ENCODE measurements at places on chromosomes 12 and 14.

DNA sequence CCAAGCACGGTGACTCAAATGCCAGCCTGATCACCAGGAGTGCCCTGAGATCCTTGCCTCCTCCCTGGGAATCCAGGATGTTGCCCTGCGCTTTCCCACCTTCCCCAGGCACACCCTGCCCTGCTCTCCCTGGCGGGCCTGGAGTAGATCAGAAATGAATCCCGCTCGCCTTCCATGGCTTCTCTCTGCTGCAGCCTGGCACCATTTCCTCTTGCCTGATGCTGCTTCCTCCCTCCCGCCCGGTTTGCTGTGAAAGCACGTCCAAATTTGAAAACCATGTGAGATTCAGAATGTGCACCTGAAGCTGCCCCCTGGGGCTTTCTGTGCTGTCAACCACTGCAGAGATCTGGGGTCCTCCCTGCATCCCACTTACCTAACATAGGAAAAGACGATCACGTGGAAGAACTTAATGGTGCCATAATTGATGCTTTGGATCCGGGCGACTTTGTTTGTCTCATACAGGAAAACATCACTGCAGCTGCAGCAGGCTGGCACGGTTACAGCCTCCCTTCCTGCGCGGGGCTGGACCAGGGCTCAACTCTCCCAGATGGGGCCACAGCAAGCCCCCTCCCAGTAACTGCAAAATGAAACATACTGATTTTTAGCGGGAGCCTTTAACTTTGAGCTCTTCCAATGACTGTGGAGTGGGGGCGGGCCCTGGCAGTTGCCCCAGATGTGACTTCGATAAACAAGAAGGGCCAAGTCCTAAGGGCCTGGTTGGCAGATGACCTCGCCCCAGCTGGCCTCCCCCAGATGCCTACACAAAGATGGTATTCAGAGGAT lies 24.9 kb upstream of the C12orf76 start:
- peak; percentile 29 for DNase-seq

- no peak for DNase-seq
Observed at GRCh38 chr12:128729628-128730121, 94.1 kb downstream of the SLC15A4 start.

- DNase-seq = no peak
Observed at GRCh38 chr14:94979891-94980290, 177.4 kb downstream of the DICER1 start.

GRCh38 chr12:132506328-132507160 lies 16.6 kb downstream of the FBRSL1 start:
- no peak for DNase-seq

- no peak for DNase-seq
Observed at GRCh38 chr14:94646481-94646880, 34.3 kb downstream of the SERPINA3 start.

DNA sequence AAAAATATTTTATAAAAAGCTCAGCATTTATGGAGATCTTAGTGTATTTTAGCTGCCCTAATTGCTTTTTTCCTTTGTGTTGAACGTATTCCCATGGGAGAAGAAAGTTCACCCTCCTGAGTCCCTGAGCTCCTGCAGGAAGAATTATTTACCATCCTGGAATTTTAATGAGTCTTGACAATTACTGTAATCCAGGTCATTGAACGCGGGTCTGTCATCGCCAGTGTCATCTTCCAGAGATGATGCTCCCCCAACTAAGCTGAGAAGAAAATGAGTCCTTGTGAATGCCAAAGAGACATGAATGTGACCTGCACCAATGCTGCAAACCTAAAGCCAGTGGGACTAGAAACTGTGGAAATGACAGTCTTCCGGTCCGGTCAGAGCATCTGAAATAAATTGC lies 129.5 kb downstream of the FBXL14 start:
- no peak for DNase-seq

- DNase-seq = no peak
Observed at GRCh38 chr12:1059162-1059561, 68.1 kb downstream of the ERC1 start.

- DNase-seq = no peak
Observed at GRCh38 chr12:29110506-29111442, 38.3 kb upstream of the FAR2 start.

GRCh38 chr12:108299980-108300696 lies 39.0 kb downstream of the CMKLR1 start:
- DNase-seq = no peak

GRCh38 chr12:119115296-119115905 lies 63.3 kb upstream of the HSPB8 start:
- peak; percentile 55 for DNase-seq

DNA sequence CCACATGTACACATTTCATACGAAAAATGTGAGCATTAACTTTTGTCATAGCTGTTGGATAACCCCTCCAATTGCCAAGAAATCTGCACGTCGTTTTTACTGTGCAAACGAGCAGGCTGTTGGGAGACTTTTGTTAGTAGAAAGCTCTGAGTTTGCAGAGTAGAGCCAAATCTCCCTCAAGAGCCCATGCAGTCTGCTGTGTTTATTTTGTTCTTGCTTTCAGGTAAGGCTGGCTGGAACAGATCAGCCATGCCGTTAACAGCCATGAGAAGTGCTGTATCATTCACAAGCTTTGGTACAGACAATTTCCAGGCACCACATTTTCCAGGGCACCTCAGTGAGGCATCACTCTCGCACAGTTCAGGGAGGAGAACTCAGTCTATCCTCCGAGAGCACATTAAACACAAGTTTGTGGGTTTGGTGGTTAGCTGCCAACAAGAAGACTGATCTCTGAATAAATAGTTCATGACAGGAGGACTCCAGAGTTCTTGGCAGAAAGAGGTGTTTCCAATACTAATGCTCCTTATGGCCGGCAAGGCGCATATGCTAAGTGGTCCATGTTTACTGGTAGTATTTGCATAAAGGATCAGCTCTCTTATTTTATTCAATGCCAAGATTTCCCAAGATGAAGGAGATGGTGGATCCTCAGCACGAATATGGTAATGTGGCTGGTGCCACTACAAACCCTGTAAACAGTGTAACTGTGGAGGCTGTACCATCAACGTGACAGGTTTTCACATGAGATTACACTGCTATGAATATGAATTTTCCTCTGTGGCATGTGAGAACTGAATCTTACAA lies 30.3 kb upstream of the PELI2 start:
- no peak for DNase-seq

DNA sequence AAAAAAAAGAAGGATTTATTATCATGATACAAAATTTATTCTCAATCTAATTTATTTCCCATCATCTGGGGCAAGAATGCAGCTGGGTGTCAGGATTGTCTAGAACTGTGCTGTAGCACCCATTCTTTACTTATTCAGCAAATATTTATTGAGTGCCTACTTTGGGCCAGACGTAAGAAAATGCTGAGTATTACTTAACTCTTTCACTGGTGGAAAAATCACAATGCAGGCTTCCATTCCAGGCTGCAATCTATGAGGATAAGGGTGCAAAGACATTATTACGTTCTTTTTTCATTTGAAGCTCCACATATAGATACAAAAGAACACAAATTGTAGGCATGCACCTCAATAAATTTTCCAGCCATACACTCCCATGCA lies 86.0 kb upstream of the CDKN3 start:
- no peak for DNase-seq

- no peak for DNase-seq
Observed at GRCh38 chr14:53929871-53930715, 26.5 kb downstream of the BMP4 start.

GRCh38 chr14:50812856-50813543 lies 18.0 kb downstream of the NIN start:
- DNase-seq = no peak

- no peak for DNase-seq
Observed at GRCh38 chr12:4401117-4401516, 21.6 kb upstream of the FGF23 start.

DNA sequence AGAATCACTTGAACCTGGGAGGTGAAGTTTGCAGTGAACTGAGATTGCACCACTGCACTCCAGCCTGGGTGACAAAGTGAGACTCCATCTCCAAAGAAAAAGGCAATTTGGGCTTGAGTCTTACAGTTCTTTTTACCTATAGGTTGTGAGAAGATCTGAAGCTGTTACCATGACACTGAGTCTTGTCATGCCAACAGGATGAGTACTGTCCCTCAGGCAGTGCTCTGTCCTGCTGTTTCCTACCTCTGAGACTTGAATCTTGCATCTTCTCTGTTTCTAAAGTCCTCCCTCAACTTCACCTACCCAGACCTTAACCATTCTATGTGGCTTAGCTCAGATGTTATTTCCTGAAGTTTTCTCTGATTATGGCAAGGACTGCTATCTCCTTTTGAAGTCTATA lies 400.8 kb upstream of the PRICKLE1 start:
- DNase-seq = no peak

DNA sequence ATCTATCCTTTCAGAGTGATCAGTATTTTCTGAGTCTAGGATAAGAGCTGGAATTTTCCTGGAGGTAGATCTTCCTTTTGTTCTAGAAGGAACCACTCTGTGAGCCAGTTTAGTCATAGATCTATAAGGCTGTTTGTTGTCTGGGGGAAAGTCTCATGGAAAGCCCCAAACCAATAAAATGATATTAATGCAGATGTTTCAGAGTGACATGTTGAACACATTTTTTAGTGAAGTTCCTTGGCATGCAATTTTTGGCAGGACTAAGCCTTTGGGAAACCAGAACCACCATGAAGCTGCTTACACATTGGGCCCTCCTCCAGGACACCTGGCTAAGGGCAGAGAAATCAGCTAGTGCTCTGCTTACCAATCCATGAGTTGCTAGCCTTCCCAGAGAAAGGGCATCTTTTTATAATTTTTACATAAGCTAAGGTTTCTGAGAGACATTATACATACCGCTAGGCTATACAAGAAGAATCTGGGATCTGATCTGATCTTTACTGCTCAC lies 101.5 kb upstream of the PCED1B start:
- no peak for DNase-seq

GRCh38 chr12:79162948-79163347 lies 298.4 kb downstream of the SYT1 start:
- no peak for DNase-seq

- DNase-seq = no peak
Observed at GRCh38 chr14:68741839-68742470, 50.9 kb downstream of the ZFP36L1 start.

DNA sequence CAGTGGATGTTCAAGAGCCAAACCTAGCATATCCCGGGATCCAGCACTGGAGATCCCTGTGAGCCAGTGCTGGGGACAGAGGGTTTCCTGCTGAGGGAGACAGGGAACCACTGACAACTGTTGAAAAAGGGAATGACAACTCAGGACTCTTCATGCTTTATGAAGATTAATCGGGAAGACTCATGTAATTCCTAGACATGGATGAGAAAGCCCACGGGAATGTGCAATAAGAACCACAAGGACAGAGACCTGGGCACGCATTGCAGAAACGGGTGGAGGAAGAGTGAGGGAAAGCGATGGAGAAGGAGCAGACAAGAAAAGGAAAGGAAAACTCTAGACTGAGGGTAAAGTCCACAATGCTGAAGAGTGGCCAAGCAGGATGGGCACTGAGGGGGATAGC lies 296.0 kb downstream of the PCNX1 start:
- no peak for DNase-seq

DNA sequence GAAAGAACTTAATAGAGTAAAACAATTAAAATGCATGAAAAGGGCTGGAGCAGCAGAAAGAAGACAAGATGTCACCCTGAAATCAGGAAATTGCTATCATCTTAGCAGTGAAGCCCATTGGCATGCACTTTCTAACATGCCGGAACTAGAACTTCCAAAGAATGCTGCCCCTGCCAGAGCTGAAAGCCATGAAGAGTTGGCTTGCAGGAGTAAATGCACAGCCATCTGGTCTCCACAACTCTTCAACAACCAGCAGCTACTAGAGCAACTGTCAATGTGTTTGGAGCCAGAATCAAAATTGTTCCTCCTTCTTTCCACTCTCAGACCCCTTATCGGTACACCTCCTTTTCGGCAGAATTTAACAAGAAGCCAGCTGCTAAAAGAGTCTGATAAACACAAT lies 414.1 kb downstream of the KCNH5 start:
- DNase-seq = no peak

DNA sequence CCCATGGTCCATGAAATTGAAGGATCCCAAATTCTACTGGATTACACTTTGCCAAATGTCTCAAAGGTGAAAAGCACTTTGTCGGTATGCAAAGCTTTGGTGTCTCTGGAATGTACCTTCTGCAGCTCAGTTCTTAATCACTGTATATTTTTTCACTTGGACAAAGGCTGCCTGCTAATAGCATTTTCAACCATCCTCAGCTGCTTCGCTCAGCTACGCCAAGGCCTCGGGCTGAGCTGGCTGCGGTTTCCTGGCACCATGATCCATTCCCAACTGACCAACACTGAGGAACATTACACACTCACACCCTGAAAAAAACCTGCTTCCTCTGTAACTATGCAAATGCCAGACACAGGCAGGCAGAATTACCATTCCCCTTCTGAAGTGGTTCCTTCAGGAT lies 335.2 kb downstream of the DPF3 start:
- no peak for DNase-seq

GRCh38 chr14:96751505-96751904 lies 45.7 kb upstream of the VRK1 start:
- DNase-seq = no peak

- no peak for DNase-seq
Observed at GRCh38 chr14:29419736-29420135, 507.9 kb downstream of the PRKD1 start.

DNA sequence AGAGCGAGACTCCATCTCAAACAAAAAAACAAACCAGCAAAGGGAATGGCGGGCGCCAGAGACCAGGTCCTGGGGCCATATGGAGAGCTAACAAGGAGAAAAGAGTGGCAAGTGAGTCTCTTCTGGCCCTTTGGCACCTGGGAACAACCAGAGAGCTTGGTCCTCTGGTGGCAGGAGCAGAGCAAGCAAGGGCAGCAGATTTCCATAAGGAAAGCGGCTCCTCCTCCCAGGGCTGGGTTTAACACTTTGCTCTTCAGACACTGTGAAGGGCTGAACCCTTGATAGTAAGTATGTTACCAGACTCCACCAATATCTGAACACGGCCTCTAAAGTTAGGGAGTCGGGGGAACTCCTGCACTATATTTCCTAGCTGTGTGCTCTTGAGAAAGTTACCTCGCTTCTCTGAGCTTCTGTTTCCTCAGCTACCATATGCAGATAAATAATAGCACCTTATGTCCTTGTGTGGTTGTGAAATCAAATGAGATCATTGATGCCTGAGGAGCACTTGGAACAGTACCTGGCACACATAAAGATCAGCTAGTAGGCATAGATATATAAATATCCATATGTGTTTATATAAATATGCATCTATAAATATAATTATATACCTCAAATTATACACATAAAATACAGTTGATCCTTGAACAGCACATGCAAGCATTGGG lies 33.4 kb upstream of the PLEKHG6 start:
- DNase-seq = no peak

Data from NCI-H774 (cell line).